Activated CD4-positive, alpha-beta T cell treated with anti-CD3 and anti-CD28 coated beads for 36 hours (primary cell): ENCODE measurements at places on chromosomes 2 and 18.

DNA sequence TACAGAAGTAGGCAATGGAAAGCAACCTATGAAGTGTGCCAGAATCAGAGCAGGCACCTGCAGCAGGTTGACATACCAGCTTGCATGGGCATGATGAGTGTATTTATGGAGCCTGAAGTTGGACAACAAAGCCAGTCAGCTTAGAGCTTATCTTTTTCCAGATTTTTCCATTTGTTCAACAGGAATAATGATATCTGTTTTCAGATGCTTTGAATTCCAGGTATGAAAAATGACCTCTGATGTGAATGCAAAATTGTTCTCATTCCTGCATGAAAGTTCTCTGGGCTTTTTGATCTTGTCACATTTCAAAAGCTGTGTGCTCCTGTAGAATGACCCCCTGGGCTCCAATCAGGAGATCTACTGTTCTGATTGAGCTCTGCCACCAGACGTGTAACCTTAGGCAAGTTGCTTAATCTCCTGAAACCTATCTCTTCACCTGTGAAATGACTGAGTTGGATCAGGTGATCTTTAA is 38.2 kb upstream of the VIT start:
- no peak for DNase-seq

DNA sequence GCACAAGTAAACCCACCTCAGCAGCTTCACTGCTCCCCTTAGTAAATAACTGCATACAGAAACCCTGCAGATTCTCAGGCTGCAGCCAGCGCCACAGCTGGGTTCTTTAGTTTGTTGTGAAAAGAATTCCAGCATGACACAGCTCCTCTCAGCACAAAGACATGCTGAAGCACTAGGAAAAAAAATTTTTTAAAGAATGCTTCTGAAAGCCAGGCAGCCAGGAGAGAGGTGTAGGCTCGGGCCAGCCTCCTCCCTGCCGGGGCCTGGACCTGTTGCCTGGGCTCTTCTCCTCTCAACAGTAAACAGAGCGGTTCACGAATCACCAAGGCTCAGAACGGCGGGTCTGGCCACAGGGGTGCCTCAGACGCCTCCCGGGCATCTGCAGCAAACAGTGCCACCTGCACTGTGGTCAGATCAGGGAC is 95.7 kb upstream of the POU3F3 start:
- DNase-seq, result no peak

GRCh38 chr18:34042423-34043146 is 182.1 kb downstream of the NOL4 start:
- DNase-seq, result no peak

DNA sequence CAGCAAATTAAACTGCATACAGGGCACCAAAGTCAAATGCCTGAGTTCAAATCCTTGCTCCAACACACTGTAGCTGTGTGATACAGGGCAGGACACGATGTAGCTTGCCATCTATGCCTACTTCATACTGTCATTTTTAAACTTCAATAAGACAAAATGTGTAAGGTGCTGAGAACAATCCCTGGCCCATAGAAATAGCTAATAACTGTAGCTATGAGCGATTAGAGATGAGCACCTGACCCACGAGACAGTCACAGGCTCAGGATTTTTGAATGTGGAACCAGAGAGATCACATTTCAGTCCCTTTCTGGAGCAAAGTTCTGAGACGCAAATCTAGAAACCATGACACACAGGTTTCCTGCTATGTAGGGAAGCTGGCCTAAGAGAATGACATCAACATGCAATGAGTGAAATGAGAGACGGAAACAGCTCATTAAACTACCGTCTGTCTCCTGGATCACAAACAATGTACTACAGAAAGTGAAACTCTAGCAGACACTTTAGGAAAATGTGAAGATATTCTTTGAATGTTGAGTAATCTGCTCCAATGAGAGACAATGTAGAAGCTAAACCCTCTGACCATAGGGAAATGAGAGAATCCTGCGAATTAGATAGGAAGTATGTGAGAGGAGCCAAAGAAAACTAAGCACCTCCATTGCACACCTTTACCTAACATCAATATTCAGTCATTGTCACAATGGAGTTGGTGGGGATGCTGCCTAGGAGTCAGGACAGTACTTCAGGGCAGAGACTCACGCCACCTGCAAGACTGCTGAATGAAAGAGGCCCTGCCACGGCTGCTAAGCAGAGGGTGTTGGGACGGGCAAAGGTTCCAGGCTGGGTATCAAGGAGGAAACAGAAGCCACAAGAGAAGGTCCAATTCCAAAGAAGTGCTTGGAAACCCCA is 25.5 kb downstream of the B4GALT6 start:
- DNase-seq, result peak; percentile 34

DNA sequence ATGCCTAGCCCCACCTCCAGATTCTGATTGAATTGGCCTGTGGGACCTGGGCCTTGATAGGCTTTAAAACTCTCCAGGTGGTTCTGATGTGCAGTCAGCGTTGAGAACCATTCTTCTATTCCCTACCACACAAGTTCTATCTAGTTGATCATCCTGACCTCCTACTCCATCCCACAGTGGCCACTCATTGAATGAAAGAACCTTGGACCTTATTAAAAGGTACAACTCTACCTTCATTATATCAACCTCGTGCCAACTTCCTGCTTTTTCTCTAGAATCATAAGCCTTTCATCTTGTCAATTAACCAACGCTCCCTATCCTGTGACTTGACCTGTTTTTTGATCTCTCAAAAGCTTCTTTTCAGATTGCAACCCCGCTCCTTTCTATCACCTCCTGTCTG is 55.8 kb downstream of the SLC40A1 start:
- DNase-seq, result no peak

DNA sequence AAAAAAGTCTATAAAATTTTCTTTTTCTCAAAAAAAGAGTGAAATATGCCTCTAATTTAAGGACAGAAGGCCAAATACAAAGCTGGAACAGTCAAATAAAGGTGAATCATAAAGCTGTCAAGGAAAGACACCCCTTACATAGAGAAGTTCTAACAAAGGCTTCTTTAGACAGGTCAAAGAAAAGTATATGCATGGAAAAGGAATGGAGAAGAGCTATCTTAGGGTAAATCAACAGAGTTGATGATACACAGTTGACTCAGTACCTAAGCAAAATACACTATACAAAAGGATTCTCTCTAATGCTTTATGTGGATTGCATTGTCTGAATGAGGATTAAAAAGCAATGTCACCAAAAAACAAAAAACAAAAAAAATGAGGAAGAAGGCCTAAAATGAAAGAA is 214.8 kb downstream of the TXNL1 start:
- DNase-seq, result no peak

- DNase-seq, result peak; percentile 81
Observed at GRCh38 chr2:230902180-230902899, 22.7 kb downstream of the GPR55 start.

DNA sequence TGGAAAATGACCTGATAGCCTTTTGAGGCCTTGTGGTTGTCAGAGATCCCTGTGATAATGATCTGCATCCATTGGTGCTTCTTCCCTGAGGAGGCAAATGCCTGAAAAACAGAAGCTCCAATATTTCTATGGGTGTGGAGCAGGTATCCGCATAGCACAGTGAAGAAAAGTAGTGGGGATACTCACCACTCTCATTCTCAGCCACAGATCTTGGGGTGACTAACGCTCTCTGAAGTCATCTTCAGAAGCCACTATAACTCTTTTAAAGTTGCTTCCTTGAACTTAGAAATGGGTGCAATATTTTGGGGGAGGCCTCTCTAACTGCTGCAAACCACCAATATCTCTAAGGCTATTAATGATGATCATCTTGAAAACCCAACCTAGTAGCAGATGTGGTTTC is 46.2 kb downstream of the ARHGAP15 start:
- DNase-seq, result peak; percentile 38

DNA sequence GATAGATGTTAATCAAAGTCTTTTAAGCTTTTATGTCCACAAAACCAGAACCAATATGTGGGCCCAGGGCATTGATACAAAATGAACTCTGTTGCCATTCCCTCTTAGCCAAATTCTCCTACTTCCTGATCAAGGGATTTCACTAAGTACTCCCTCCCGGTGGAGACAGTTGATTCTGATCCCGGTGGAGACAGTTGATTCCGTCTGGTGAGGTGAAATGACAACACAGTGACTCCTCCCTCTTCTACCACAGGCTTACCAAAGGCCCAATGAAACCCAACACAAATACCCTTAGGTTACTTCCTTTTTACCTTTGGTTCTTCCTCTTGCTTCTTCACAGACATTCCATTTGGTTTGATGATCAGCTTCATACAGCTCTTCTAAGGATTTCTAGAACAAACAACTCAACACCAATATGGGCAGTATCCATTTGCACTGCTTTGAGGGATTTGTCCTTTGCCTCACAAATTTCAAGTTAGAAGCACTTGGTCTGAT is 153.8 kb downstream of the IKZF2 start:
- no peak for DNase-seq

GRCh38 chr2:134070281-134070741 is 183.6 kb upstream of the MGAT5 start:
- no peak for DNase-seq

DNA sequence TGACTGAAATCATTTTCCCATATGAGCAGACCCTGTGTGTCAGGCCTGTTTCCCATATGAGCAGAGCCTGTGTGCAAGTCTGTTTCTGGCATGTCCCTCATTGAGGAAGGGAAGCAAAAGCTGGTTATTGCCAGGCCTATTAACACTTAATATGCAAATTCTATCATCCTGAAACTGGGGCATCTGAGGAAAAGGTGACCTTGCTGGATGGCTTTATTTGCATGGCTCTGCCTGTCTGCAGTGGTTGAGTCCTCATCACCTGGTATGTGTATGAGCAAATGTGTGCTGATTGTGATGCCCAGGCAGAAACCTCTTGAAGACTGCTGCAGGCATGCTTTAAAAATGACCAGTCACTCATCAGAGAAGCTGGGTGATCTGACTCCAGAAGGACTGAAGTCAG is 31.2 kb downstream of the EIF4E2 start:
- no peak for DNase-seq

DNA sequence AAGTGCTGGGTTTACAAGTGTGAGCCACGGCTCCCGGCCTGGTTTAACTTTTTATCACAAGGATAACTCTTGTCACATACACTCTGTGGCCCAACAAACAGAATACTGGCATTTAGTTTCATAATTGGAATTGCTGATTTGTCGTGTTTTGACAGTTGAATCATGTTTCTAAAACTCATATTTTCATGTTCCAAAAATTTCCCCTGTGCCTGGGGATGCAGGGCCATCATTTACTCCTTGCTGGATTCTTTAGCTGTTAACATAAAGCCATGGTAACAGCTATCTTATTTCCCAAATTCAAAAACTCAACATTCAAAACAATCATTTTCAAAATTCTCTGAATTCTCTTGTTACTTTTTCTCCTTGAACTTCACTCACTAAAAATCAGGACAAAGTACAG is 16.5 kb upstream of the ATG16L1 start:
- no peak for DNase-seq

DNA sequence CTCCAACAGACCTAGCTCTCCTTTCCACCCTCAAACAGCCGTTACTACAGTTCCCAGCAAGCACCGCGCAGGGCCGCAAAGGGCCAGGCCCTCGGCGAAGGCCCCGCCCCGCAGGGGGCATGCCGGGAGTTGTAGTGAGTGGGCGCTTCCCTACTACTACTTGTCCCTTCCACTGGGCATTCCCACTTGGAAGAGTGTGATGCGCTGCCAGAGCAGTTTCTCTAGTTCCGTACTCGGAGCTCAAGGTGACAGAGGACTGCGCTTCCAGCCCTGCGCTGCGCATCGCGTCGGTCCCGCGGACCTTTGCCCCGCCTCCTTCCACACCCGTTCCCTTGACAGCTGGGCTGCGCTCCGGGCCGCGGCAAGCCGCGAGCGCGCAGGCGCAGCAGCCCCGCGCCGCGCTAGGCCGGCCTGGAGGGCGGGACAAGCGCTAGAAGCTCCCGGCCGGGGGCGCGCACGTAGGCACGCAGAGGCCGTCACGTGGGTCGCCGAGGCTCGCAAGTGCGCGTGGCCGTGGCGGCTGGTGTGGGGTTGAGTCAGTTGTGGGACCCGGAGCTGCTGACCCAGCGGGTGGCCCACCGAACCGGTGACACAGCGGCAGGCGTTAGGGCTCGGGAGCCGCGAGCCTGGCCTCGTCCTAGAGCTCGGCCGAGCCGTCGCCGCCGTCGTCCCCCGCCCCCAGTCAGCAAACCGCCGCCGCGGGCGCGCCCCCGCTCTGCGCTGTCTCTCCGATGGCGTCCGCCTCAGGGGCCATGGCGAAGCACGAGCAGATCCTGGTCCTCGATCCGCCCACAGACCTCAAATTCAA is at the start of gene VAPA:
VAPA (plus strand) TSS at position 491 of the 808 bp plus-strand sequence; CDS start at position 732, 241 bp downstream.
- peak; percentile 96 for DNase-seq

- no peak for DNase-seq
Observed at GRCh38 chr2:16209799-16210198, 269.4 kb downstream of the MYCN start.

GRCh38 chr2:107028661-107029060 is 142.7 kb upstream of the ST6GAL2 start:
- DNase-seq, result no peak

DNA sequence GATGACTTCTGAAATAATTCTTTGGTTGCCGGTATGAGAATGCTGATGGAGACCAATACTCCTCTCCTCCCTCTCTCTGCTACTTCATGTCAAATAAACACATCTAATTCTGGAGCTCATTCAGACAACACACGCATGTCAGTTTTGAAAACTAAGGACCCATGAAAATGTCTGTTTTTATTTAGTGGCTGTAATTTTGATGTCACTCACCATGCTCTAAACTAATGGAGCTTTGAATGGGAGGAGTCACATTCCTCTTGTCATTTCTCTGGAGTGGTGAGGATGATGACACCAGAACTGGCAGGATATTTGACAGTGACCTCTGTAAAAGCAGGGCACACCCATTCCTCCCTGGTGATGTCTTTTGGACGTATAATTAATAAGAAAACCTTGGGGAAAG is 163.0 kb downstream of the PHLPP1 start:
- DNase-seq, result no peak

DNA sequence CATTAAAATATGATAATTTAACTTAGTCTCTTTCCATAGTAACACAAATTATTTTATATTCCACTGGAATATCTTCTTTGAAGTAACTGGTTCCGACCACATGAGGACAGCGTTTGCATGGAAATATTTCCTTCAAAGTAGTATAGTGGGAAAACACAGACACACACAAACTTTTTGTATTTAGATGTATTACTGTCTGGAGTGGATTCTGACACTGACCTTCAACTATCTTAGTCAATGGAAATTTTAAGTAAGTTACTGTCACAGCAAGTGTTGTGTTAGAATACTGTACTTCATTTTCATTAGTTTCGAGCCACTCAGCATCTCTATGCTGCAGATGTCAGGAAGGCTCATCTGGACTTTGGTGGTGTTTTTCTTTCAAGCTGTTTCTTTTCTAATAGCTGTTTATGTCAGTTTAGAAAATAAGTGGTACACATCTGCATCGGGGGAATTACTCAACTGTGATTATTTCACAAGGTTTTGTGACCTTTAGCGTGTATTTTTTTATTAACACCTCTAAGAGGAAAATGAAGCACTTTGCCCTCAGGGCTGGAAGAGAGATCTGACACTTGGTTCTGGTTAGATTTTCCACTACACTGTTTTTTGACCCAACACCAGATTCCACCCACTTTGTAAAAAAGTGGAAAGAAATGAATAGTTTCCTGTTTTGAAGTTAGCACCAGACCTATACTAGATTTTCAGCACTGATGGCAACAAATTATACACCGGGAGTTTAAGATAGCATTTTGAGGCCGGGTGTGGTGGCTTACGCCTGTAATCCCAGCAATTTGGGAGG is 18.9 kb upstream of the THOC1 start:
- DNase-seq, result no peak
